ENCODE measurements at places on chromosomes 1 and 21. TPM values are rescaled to one million over a fixed set of nuclear protein-coding genes. Genes with fewer than 3 reads are reported as not detected.

- DNase-seq, result no peak
- peaks cover 17% of the 10 kb centered on the region for H3K4me1 ChIP-seq
- no peak overlapping the region for H3K27ac ChIP-seq
- H3K4me3 ChIP-seq, result no peak overlapping the region
- H3K36me3 ChIP-seq, result no peaks in the 10 kb centered on the region
- H3K27me3 ChIP-seq, result no peaks in the 10 kb centered on the region
Observed at GRCh38 chr1:198174297-198174696, 17.5 kb downstream of the NEK7 start.

DNA sequence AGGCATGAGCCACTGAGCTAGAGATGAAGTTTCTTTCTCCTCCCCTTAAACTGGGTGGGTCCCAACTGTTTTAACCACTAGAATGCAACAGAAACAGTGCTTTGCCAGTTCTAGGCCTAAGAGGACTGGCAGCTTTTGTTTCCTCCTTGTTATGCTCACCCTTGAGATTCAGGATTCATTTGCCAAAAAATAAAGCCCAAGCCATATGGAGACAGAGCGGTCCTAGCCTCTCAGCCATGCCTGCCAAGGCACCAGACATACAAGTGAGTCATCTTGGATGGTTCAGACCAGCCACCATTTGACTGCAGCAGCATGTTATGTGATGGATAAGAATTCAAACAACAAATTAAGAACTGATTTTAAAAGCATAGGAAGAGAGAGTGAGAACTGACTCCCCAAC, 38.1 kb upstream of the STUM start:
- H3K36me3 ChIP-seq, result no peaks in the 10 kb centered on the region
- H3K27me3 ChIP-seq, result no peaks in the 10 kb centered on the region
- no peaks in the 10 kb centered on the region for H3K4me1 ChIP-seq
- H3K27ac ChIP-seq, result no peak overlapping the region
- DNase-seq, result no peak

DNA sequence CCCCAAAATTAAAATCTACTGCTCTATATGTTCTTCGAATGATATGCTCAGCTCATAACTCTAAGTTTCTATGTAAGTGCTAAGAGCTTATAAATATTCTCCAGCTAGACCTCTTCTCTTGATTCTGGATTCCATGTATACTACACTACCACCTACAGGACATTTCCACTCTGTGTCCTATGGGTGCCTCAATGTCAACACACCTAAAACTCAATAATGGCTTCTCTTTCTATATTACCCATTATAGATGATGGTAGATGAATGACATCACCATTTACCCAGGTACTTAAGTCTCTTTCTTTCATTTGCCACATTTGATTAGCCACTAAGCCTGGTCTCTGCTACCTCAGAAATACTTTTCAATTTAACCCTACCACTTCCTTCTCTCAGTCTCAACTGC, 41.3 kb downstream of the TBX19 start:
- H3K27me3 ChIP-seq, result no peaks in the 10 kb centered on the region
- no peak overlapping the region for H3K4me3 ChIP-seq

GRCh38 chr1:101288491-101288944, 51.7 kb downstream of the S1PR1 start:
- H3K36me3 ChIP-seq, result no peaks in the 10 kb centered on the region
- H3K27ac ChIP-seq, result no peak overlapping the region
- H3K4me3 ChIP-seq, result no peak overlapping the region
- H3K4me1 ChIP-seq, result no peaks in the 10 kb centered on the region
- no peaks in the 10 kb centered on the region for H3K27me3 ChIP-seq
- DNase-seq, result peak; percentile 64

DNA sequence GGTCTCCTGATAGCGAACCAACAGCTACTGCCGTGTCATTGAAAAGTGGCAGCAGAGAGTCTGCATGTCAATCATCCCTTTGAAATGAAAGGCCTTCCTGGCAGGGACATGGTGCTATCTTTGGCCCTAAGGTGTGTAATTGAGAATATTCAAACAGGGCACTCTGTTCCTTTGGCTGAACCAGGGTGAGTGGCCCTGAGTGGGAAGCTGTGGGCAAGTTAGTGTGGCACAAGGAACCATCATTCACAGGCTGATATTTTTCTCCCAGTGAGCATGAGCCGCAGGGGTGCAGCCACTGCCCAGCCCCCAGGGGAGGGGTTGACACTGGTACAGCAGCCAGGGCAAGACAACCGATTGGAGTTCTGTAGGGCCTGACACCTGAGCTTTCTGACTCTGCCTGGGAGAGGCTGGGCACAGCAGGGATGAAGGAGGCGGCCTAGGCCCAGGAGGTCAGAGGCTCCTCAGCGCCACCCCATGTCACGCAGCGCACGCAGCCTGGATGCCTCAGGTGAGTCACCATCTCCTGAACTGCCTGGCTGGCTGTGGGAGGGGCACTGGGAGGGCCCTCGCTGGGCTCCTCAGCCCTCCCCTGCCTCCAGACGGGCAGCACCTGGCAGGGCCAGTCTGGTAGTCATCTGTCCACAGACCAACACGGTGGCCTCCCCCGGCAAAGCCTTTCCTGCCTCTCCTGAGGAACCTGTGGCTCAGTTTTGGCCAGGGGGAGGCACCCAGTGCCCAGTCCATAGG, 13.2 kb downstream of the QSOX1 start:
- no peaks in the 10 kb centered on the region for H3K36me3 ChIP-seq
- H3K27me3 ChIP-seq, result no peaks in the 10 kb centered on the region
- no peaks in the 10 kb centered on the region for H3K4me1 ChIP-seq
- DNase-seq, result no peak
- no peak overlapping the region for H3K4me3 ChIP-seq

GRCh38 chr1:43949678-43950077, 2.9 kb downstream of the IPO13 start:
- no peak overlapping the region for H3K27ac ChIP-seq
- H3K4me3 ChIP-seq, result no peak overlapping the region
- H3K4me1 ChIP-seq, result peaks cover 15% of the 10 kb centered on the region
- no peak for DNase-seq

GRCh38 chr1:151976858-151977257, 16.8 kb downstream of the S100A10 start:
- no peak overlapping the region for H3K4me3 ChIP-seq
- H3K36me3 ChIP-seq, result no peaks in the 10 kb centered on the region
- H3K4me1 ChIP-seq, result peaks cover 4% of the 10 kb centered on the region
- H3K27me3 ChIP-seq, result no peaks in the 10 kb centered on the region

- no peaks in the 10 kb centered on the region for H3K27me3 ChIP-seq
- DNase-seq, result no peak
- peaks cover 4% of the 10 kb centered on the region for H3K4me1 ChIP-seq
Observed at GRCh38 chr1:75129983-75130789, 4.0 kb upstream of the LHX8 start.

DNA sequence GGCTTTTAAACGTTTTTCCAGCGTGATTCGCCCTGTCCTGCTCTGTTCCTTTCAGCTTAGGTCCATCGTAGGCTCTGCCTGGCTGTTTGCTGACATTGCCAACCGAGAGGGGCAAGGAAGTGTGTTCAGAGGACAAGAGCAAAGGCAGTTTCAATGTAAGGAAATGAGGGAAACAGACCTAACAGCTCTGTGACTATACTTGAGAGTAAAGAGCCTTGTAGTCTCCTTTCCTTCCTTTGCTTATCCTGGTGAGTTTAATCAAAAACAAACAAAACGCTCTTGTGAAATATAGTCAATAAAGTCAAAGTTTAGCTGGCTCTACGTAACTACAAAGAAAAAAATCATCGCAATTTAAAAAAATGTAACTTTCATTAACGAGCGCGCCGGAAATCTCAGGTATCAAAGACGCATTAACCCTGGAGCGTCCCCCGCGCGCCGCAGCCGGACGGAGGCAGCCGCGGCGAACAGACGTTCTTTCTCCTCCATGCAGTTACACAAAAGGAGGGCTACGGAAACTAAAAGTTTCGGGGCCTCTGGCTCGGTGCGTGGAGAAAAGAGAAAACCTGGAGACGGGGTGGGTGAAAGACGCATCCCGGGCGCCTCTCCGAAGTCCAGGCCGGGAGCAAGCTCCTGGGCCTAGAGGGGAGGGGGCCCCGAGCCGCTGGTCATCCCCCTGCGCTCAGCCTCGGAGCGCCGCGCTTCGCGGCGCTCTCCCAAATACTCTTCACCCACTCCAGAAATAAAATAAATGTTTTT, 617 bp upstream of the ADGRL2 start:
- no peaks in the 10 kb centered on the region for H3K36me3 ChIP-seq
- peak; percentile 36 for DNase-seq
- H3K27me3 ChIP-seq, result no peaks in the 10 kb centered on the region
- H3K4me3 ChIP-seq, result peak overlapping the region; percentile 68

- H3K4me3 ChIP-seq, result no peak overlapping the region
- no peak for DNase-seq
- no peak overlapping the region for H3K27ac ChIP-seq
- H3K4me1 ChIP-seq, result no peaks in the 10 kb centered on the region
- H3K27me3 ChIP-seq, result no peaks in the 10 kb centered on the region
Observed at GRCh38 chr21:35780983-35781382, 279.3 kb downstream of the SETD4 start.

GRCh38 chr1:30809514-30810263, 52.1 kb upstream of the LAPTM5 start:
- no peaks in the 10 kb centered on the region for H3K4me1 ChIP-seq
- no peak overlapping the region for H3K4me3 ChIP-seq
- no peak for DNase-seq
- H3K36me3 ChIP-seq, result no peaks in the 10 kb centered on the region
- no peaks in the 10 kb centered on the region for H3K27me3 ChIP-seq

DNA sequence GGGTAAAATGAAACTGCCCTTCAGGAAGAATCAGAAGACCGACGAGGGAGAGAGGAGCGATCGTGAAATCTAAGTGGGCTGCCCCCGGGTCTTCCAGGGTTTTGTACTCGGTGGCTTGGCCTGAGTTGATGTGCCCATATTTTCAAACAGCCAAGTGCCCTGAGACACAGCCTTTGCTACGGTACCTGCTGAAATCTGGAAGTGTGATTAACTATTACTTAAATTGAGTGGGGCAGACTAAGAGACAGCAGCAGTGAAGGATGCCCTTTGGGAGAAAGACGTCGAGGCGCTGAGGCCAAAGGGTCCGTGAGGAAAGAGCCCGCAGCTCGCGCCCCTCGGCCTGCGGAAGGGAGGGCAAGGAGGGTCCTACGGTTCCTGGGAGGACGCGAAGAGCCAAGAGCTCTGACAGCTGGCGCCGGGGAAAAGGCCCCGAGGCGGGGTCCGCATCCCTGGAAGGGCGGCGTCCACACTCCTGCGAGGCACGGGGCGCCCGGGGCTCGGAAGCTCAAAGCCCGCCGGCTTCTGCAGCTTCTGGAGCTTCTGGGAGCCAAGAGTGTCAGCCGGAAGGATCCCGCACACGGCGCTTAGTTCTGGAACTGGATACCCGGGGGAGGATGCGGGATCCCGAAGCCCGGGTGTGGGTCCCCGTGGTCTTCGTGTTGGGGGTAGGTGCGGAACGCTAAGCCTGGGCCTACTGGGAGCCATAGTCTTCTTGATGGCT, 15.4 kb upstream of the RNU1-4 start:
- peaks cover 10% of the 10 kb centered on the region for H3K27me3 ChIP-seq
- DNase-seq, result no peak
- H3K36me3 ChIP-seq, result no peaks in the 10 kb centered on the region
- H3K4me1 ChIP-seq, result no peaks in the 10 kb centered on the region
- H3K4me3 ChIP-seq, result no peak overlapping the region

DNA sequence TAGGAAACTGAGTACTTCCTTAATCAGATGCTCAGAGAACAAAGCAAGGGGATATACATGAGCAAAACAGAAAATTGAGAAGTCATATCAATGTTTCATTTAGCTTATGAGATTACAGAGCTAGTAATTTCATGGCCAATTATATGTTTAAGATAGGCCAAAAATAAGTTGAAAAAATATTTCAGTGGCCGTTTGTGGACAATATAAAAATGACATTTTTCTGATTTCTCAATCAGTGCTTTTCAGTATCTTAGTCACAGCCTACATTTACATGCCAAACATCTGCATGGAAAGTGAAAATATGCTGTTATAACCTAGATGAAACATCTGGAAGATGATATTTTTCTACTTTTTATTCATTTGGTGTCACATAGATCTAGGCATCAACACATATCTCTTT, 192.5 kb downstream of the HLX start:
- no peak overlapping the region for H3K27ac ChIP-seq
- H3K36me3 ChIP-seq, result no peaks in the 10 kb centered on the region
- H3K4me3 ChIP-seq, result no peak overlapping the region
- DNase-seq, result no peak
- no peaks in the 10 kb centered on the region for H3K4me1 ChIP-seq

DNA sequence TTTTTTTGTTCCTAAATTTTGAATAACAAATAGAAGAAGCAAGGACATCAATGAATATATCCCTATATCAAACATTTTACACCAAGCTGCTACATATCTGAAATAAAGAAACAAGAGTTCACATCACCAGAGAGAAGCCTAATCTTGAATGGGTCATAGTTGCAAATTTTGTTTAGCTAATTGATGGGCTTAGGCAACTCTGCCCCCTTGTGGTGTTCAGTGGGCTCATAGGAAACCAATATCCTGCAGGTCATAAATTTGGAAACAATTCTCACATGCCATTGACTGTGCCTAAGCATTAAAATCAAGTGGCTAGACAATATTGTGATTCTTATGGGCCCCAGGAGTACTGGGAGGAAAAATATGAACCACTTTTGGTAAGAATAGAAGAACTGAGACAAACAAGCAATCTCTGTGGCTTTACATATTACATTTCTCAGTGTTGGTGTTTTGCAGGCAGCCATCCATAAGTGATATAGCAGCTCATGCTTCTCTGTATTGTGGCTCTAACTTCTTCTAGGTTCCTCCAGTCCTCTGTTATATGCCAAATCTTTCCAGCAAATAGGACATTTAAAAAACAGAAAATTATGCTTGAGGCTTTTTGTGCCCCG, 1262.8 kb upstream of the PRMT6 start:
- H3K27ac ChIP-seq, result no peak overlapping the region
- no peak for DNase-seq
- no peaks in the 10 kb centered on the region for H3K4me1 ChIP-seq

- no peaks in the 10 kb centered on the region for H3K4me1 ChIP-seq
- DNase-seq, result no peak
- no peaks in the 10 kb centered on the region for H3K36me3 ChIP-seq
- no peaks in the 10 kb centered on the region for H3K27me3 ChIP-seq
- no peak overlapping the region for H3K27ac ChIP-seq
Observed at GRCh38 chr1:1232796-1233566, 944 bp downstream of the B3GALT6 start.

SPRR1A gene
- total RNA-seq, result not detected

C8A gene
- total RNA-seq, result not detected

PLA2G2A gene
- total RNA-seq, result 47.6 TPM

RHD gene
- total RNA-seq, result not detected

FMO3 gene
- total RNA-seq, result 30.9 TPM

ZBED6 gene
- 2.3 TPM for total RNA-seq

SLFNL1 gene
- 0.83 TPM for total RNA-seq

GCSAML gene
- total RNA-seq, result 1.0 TPM

Measured in uterus (tissue), 4 donors.